ENCODE measurements at places on chromosomes 12 and 14.

DNA sequence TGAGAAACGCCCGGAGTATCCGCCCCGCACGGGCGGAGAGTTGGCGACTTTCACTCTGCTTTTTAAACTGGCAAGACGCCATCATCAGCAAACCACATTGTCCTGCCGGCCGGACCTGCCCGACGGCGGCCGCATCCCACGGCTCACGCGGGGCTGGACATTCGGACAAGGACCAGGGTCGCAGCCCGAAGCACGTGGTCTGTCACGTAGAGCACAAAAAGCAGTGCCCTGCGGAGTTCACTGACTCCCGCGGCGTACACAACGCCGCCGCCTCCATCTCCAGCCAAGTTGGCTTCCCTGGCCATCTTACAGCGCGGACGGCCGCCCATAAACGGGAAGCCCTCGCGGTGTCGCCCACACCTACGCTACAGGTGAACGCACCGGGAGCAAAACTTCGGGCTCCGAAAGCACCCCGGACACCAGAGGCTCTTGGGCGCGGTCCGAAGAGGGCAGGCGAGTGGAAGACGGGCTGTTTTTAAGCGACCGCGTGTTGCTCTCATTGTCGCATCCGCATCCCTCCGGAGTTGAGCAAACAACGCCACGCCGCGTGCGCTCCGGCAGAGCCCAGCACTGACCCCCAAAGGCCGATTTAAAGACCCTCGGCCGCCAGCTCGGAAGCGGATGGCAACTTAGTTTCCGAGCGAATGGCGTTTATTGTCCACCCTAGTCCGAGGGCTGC lies 966 bp downstream of the SINHCAF start:
- DNase-seq = no peak

- DNase-seq = peak; percentile 55
Measured at GRCh38 chr12:6062757-6063735, 61.4 kb downstream of the VWF start.

GRCh38 chr12:54870617-54871016 lies 16.3 kb downstream of the MUCL1 start:
- DNase-seq = no peak

- DNase-seq = no peak
Measured at GRCh38 chr12:121590476-121591143, 9.8 kb upstream of the KDM2B start.

DNA sequence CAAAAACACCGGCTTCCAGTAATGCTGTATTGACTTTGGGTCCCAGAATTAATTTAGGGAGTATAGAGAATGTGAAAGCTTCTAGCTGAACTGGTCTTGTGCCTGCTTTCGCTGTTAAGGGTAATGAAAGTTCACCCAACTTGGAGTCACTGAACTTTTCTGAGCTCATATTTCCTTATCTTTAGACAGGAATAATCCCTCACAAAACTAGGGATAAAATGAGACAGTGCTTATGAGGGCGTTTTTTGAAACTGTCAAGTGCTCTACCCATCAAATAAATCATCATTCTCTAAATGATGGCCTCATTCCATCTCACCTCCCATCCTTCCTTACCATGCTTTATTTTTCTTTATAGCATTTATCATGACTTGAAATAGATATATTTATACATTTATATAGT lies 74.7 kb downstream of the RFX4 start:
- no peak for DNase-seq

DNA sequence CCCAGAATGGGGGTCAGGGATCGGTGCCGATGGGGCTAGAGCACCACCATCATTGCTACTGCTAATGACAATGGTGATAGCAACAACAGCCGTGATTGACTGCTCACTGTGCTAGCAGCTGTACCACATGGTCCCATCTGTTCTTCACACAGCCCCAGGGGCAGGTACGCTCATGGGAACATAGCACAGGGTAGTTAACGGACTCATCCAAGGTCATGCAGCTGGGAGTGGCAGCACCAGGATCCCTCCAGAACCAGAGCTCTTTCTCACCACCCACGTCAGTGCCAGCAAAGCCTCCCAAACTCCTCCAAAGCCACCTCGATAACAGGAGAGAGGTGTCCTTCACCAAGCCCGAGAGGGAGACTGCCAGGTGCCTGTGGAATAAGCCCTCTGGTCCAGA lies 11.2 kb upstream of the DYNC1H1 start:
- no peak for DNase-seq

DNA sequence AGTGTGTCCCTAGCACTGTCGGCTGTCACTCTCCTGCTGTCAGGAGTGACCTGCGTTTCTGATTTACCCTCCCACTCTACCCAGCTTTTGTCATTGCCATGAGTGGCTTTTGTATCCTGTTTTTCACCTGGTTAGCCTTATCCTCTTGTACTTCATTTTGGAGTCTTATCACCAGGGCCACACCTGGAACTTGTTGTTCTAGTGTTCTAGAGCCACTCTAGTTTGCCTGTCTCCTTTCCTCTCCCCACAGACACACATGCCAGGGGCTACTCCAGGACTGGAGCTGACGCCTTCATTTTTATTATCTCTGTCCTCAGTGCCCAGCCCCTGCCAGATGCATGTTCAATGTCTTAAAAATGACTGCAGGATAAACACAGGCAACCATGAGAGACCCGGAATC lies 34.2 kb downstream of the ZC3H14 start:
- DNase-seq = no peak

DNA sequence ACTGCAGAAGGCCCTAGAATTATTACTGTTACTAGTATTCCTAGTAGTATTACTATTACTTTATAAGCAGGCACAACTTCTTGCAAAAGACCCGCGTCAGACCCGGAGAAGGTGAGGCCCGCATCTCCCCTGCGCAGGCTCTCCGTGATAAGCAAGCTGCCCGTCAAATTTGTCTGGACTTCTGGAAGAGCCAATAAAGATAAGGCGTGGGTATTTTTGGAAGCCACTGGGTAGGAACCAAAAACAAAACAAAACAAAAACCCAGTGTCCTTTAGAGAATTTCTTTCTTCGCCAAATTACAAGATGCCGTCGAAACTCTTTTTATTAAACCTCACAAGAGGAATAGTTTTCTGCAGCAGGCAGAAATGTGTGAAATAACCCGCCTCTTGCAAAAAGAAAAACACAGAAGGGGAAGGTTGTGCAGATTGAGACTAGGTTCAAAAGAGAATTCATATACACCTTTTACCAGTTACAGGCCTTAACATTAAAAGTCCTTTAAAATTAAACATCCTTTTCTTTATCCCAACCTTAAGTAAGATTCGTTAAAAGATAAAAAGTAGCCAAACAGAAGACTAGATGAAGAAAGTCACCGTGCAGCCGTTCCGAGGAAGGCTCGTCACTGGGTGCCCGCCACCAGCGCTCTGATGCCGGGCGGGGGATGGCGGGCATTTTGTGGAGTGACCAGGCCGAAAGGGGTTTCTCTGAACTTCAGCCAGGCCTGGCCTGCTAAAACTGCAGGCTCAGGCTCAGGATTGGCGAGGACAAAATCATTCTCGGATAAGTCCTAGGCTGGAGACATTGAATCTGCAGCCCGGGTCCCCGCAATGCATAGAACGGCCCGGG lies 1.6 kb downstream of the TBX5 start:
- DNase-seq = no peak

GRCh38 chr14:38255673-38256532 lies at the start of gene CLEC14A:
Gene CLEC14A, minus strand, starts transcription at chr14:38256093. Its CDS starts 71 bp downstream, at chr14:38256022.
- peak; percentile 79 for DNase-seq

DNA sequence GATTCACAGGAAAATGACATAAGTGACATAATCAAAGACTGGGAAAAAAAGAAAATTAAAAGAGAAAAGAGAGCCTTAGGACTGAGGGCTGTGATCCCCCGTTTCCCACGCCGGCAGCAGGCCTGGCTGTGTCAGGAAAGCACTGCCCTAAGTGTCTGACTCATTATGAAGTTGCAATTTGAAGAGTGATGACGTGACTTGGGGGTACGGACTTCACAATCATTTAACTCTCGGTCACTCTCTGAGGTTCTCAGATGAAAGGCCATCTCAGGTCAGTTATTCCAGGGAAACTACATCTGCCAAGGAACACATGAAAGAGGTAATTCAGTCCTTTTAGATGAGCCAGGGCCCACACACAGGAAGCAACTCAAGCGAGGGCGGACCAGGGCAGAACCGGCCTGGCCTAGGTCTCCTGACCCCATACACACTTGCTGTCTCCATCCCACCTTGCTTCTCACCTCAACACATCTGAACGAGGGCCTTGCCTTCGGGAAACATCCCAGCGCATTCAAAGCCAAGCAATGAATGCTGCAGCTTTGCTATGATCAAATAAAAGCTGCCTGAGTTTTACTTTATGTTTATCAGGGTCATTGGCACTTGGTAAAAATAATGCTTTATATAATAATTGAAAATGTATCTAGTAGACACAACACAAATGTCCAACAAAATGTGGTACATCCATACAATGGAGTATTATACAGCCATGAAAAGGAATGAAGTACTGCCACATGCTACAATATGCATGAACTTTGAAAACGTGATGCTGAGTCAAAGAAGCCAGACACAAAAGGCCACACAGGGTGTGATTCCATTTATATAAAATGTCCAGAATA lies 2.7 kb downstream of the SSH1 start:
- DNase-seq = no peak

DNA sequence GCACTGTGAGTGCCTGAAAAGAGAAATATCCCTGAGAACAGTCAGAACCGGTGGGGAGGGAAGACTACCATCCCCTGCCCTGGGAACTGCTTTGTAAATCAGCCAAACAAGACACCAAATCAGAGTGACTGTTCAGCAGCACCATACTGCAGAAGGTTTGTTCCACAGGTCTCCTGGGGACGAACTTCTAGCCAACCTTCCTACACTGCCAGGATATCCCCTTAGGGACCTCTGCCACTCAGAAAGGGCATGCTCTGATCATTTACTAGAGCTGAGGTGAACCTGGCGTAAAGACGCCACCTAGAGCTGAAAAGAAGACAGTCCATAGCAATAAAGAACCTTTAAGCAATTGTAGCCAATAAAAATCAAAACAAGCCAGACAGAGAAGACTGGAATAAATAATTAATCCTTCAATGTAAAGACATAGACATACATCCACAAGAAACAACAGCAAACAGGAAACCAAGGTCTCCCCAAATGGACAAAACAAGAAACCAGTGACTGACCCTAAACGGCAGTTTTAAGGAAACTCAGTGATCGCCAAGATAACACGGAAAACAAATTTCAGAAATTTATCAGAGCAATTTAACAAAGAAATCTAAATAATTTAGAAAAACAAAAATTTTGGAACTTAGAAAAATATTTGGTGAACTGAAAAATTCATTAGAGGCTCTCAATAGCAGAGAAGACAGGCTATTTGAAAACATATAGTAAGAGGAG lies 228.1 kb upstream of the AMIGO2 start:
- DNase-seq = no peak

- peak; percentile 77 for DNase-seq
Measured at GRCh38 chr12:100668945-100669536, 95.6 kb downstream of the GAS2L3 start.

- DNase-seq = no peak
Measured at GRCh38 chr12:96134200-96134599, 60.0 kb upstream of the ELK3 start.

- no peak for DNase-seq
Measured at GRCh38 chr14:51954657-51955056, 34.7 kb upstream of the RTRAF start.

GRCh38 chr12:6302621-6303020 lies 7.9 kb upstream of the PLEKHG6 start:
- peak; percentile 11 for DNase-seq

DNA sequence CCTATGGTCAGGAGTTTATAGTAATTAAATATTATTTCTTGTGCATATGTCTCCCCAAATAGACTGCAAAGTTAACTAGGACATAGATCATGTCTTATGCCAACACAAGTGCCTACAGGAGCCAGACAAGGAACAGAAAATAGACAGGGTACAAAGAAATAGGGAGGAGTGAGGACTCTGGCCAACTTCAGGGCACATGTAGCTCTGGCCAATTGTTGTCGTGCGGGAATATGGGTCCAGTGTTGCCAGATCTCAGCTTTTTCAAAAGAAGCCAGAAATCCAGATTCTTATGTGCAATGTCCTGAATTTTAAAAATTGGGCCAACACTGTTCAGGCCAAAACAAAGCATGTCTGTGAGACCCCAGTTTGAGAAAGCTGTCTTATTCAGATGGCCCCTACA lies 68.7 kb downstream of the RFX4 start:
- no peak for DNase-seq

GRCh38 chr12:53410951-53411350 lies 12.7 kb upstream of the AMHR2 start:
- no peak for DNase-seq

DNA sequence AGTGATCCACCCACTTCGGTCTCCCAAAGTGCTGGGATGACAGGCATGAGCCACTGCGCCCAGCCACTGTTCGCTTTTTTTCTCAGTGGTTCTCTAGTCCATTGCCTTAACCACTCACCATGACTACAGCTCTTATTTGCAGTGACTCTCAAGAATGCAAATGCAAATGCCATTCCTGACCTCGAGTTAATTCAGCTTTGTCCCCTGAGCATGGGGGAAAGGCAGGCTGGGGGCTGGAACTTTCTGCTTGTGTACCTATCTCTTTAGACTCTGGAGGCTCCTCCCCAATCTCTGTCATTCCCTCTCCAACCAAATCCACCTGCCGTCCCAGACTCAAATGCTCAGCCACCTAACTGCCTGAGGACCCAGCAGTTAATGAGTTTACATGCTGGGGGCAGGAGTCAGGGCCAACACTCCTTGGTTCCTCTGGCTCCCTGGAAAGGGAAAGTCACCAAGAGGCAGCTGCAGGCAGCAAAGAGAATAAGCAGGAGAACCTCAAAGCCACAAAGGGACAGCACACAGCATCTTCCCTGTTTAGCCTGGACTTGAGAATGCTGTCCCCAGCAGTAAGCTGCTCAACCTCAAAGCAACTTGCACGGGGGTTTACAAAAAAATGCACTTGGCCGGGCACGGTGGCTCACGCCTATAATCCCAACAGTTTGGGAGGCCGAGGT lies 5.3 kb upstream of the HNF1A start:
- DNase-seq = no peak

DNA sequence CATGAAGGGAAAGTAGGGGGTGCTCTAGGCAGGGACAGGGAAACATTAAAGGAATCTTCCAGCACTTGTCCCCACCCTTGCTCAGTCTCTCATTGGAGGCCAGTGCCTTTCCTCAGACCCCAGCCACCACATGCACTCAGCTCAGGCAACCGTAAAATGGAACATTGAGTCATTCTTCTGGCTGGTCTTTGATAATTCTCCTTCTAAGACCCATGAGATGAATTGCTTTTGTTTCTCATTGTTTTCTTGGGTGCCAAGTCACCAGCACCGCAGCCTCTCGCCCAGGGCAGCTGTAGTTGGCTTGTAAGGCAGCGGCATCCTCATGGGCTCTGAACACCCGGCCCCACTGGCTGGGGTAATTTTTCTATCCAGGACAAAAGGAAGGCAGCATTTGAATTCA lies 108.2 kb downstream of the PHETA1 start:
- DNase-seq = no peak

GRCh38 chr12:98724384-98725155 lies 79.5 kb downstream of the APAF1 start:
- DNase-seq = no peak

DNA sequence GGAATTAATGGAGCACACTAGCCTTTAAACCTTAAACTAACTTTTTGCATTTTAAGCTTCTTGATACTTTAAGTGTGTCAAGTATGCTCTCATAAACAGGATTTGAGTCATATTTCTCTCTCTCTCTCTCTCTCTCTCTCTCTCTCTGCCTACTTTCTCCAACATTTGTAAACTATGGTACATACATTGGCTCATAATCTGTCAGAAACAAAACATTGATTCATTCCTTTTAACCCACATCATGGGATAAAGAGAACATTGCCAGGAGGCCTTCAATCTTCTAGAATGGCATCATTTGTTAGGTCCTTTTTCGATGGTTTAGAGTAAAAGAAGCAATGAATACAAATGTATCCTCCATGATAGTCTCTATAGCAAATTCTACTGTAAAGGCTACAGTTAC lies 81.6 kb upstream of the RERGL start:
- no peak for DNase-seq
